ENCODE measurements at places on chromosomes 13 and 19. TPM values are rescaled to one million over a fixed set of nuclear protein-coding genes. Genes with fewer than 3 reads are reported as not detected.

Gene BICRA
- total RNA-seq: 6.2 TPM

Gene CBY2
- total RNA-seq: not detected

Gene TECR
- total RNA-seq: 22.8 TPM

Gene CCDC159
- total RNA-seq: 6.7 TPM

Gene NCAN
- 241 TPM for total RNA-seq

Gene CASP14
- total RNA-seq: not detected

Data from diencephalon (tissue), 1 donor.